ENCODE measurements at places on chromosomes 16 and 17. TPM values are rescaled to one million over a fixed set of nuclear protein-coding genes. Genes with fewer than 3 reads are reported as not detected.

GRCh38 chr17:78248051-78248914 lies 16.9 kb downstream of the TMEM235 start:
- no peak for DNase-seq
- 0 out of 3 replicates have a peak, but pooled peaks cover 4% of the 10 kb centered on the region for H3K27me3 ChIP-seq
- H3K4me3 ChIP-seq: no peak overlapping the region
- H3K27ac ChIP-seq: no peak overlapping the region

DNA sequence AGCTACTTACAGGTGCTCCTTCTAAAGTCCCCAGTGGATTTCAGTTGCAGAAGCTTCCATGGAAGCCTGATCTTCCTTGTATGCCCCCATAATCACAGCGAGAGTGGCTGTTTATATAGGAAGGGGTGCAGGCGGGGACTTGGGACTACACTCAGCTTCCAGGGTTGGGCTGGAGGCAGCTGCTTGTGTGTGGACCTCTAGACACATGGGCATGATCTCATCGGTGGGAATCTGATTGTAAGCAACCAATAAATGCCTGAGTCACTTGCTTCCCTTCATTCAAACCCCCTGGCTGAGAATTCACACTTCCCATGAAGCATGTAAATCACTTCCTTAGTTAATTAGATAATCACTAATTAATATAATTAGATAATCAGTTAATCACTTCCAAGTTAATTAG lies 1.0 kb upstream of the KRT20 start:
- no peak overlapping the region for H3K4me3 ChIP-seq
- H3K27me3 ChIP-seq: peaks cover 15% of the 10 kb centered on the region
- no peak overlapping the region for H3K27ac ChIP-seq
- DNase-seq: no peak

GRCh38 chr17:45925311-45925710 lies 31.0 kb downstream of the MAPT start:
- H3K4me3 ChIP-seq: no peak overlapping the region
- H3K4me1 ChIP-seq: peaks cover 62% of the 10 kb centered on the region
- no peaks in the 10 kb centered on the region for H3K27me3 ChIP-seq
- no peaks in the 10 kb centered on the region for H3K36me3 ChIP-seq

DNA sequence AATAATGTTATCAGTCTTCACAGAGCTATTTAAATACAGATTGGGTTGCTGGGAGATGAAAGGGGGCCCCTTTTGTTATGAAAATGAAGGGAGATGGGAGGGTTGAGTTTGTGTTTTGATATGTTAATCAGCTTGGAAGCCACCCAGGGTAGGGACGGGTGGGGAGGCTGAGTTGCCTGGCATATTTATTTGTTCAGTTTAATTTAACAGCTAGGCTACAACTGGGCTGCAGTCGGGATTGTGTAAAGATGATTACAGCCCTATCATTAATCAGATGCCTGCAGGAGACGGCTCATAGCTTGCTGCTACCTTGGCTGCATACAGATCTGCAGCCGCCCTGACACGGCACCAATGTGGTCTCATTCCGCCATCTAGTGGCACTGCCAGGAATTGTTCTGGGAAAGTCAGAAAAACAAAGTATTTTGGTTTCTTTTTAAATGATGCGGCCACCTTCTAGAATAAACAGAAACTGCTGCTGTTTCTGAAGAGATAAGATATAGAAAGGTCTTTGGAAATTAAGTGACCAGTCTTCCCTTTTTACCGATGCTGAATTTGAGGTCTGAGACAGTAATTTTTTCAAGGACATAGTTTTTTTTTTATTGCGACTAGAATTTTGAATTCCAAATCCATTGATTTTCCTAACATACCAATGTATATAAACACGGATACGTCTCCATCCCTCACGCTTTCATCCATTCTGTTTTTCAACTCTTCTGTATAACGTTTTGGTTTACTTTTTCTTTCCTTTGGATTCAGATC lies 458.0 kb upstream of the ASIC2 start:
- H3K4me1 ChIP-seq: no peaks in the 10 kb centered on the region
- no peak overlapping the region for H3K4me3 ChIP-seq
- DNase-seq: peak; percentile 15
- no peaks in the 10 kb centered on the region for H3K27me3 ChIP-seq
- H3K36me3 ChIP-seq: no peaks in the 10 kb centered on the region
- no peak overlapping the region for H3K27ac ChIP-seq

- no peak overlapping the region for H3K4me3 ChIP-seq
- DNase-seq: no peak
- H3K27me3 ChIP-seq: no peaks in the 10 kb centered on the region
- no peaks in the 10 kb centered on the region for H3K36me3 ChIP-seq
Observed at GRCh38 chr17:33905338-33905800, 349.7 kb upstream of the CCL2 start.

- peaks cover 40% of the 10 kb centered on the region for H3K4me1 ChIP-seq
- DNase-seq: peak; percentile 45
- no peaks in the 10 kb centered on the region for H3K36me3 ChIP-seq
- no peak overlapping the region for H3K27ac ChIP-seq
- peak overlapping the region; percentile 47 for H3K4me3 ChIP-seq
Observed at GRCh38 chr16:2739625-2740430, 12.6 kb upstream of the SRRM2 start.

- H3K4me1 ChIP-seq: peaks cover 42% of the 10 kb centered on the region
- no peaks in the 10 kb centered on the region for H3K36me3 ChIP-seq
- DNase-seq: no peak
Observed at GRCh38 chr17:14094676-14095601, 25.6 kb downstream of the COX10 start.

Gene XYLT1
- total RNA-seq: not detected

Gene SPATA32
- not detected for total RNA-seq

Gene SHISA9
- not detected for total RNA-seq

Gene BFAR
- total RNA-seq: 98.2 TPM

Gene HOXB5
- not detected for total RNA-seq

DNA sequence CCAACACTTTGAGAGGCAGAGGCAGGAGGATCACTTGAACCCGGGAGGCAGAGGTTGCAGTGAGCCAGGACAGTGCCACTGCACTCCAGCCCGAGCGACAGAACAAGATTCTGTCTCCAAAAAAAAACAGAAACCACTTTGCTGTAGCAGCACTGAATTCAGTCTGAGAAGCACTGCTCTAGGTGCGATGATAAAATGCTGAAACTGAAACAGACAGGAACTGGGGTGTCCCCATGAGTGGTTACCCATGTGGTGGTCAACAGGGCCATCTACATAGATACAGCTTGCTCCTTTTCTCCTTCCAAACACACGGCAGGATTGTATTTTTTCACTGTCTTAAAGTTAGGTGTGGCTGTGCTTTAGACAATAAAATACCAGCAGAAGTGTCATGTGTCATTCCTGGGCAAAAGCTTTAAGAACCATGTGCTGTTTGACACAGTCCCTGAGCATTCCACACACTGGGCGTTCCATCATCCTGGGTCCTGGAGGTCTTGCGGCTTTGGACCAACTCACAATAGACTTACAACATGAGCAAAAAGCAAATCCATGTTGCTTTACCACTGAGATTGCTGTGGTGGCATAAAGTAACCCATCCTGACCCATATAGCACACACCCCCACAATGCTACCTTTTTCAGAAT lies 11.5 kb downstream of the GAS7 start:
- H3K4me3 ChIP-seq: no peak overlapping the region
- H3K36me3 ChIP-seq: no peaks in the 10 kb centered on the region
- no peak overlapping the region for H3K27ac ChIP-seq
- no peak for DNase-seq
- no peaks in the 10 kb centered on the region for H3K4me1 ChIP-seq

GRCh38 chr17:67573987-67574657 lies 143.6 kb upstream of the NOL11 start:
- H3K4me3 ChIP-seq: no peak overlapping the region
- DNase-seq: no peak
- H3K27me3 ChIP-seq: no peaks in the 10 kb centered on the region
- H3K4me1 ChIP-seq: peaks cover 5% of the 10 kb centered on the region

Gene DPEP3
- total RNA-seq: not detected

Gene TBC1D3G
- not detected for total RNA-seq

DNA sequence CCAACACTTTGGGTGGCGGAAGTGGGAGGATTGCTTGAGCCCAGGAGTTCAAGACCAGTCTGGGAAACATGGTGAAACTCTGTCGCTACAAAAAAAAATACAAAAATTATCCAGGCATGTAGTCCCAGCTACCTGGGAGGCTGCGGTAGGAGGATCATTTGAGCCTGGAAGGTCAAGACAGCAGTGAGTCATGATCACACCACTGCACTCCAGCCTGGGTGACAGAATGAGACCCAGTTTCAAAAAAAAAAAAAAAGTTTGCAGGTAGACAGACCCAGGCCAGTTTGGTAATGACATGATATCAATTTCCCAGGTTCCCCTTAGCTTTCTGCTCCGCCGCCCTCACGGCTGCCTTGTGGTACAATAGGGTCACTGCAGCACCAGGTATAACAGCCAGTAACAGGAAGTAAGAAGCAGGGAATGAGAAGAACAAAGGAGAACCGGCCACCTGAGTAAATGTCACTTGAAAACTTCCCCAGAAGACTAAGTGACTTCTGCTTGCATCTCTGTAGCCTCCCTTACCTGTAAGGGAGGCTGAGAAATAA lies 201.2 kb upstream of the HSBP1 start:
- H3K4me3 ChIP-seq: no peak overlapping the region
- no peaks in the 10 kb centered on the region for H3K36me3 ChIP-seq
- no peaks in the 10 kb centered on the region for H3K27me3 ChIP-seq
- no peak for DNase-seq
- no peak overlapping the region for H3K27ac ChIP-seq
- no peaks in the 10 kb centered on the region for H3K4me1 ChIP-seq

- H3K4me1 ChIP-seq: no peaks in the 10 kb centered on the region
- H3K27me3 ChIP-seq: no peaks in the 10 kb centered on the region
- no peaks in the 10 kb centered on the region for H3K36me3 ChIP-seq
- H3K27ac ChIP-seq: no peak overlapping the region
- no peak overlapping the region for H3K4me3 ChIP-seq
Observed at GRCh38 chr16:49084628-49085390, 196.8 kb downstream of the CBLN1 start.

DNA sequence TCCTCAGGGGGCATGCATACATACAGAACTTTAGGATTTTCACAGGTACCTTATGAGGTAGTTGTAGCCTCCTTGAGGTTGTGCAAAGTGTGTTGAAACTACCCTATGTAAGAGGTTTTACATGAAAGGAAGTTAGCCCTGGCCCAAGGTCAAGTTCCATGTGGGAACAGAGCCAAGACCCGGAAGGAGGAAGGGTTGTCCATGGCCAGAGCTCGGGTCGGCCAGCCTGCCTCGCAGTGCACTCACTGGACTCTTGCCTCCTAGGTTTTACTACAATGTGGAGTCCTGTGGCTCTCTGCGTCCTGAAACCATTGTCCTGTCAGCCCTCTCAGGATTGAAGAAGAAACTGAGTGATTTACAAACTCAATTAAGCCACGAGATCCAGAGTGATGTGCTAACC lies 8.2 kb downstream of the POLR2C start:
- no peak for DNase-seq
- peaks cover 48% of the 10 kb centered on the region for H3K36me3 ChIP-seq
- peak overlapping the region; percentile 82 for H3K27ac ChIP-seq
- H3K4me1 ChIP-seq: peaks cover 54% of the 10 kb centered on the region

GRCh38 chr16:86062271-86062965 lies 163.5 kb downstream of the IRF8 start:
- H3K27me3 ChIP-seq: peaks cover 59% of the 10 kb centered on the region
- no peak for DNase-seq
- H3K36me3 ChIP-seq: no peaks in the 10 kb centered on the region
- H3K4me1 ChIP-seq: no peaks in the 10 kb centered on the region

DNA sequence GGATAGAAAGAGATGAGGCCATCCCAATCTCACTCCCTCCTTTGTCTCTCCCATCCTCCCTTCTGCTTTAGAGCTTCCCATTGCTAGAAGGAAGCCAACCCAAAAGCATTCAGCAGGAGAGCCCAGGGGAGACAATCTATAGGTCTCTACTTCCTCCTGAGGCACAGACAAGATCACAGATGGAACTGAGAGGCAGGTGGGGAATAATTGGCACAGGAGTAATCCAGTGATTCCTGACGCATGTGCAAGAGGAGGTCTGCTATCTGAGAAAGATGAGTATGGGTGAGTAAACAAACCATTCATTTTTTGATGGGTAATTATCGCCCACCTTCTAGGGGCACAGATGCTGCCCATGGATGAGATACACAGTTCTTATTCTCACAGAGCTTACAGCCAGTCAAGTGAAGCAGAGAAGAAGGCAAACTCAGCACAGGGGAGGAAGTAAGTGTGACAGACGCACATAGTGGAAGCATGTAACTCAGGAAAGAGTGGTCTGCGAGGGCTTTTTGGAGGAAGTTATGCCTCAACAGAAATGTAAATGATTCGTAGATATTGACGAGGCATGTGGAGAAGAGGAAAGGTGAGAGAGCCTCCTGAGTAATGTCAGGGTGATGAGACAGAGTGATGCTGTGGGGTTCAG lies 88.9 kb upstream of the HLF start:
- H3K27ac ChIP-seq: no peak overlapping the region
- H3K27me3 ChIP-seq: no peaks in the 10 kb centered on the region
- no peaks in the 10 kb centered on the region for H3K36me3 ChIP-seq
- no peak overlapping the region for H3K4me3 ChIP-seq

DNA sequence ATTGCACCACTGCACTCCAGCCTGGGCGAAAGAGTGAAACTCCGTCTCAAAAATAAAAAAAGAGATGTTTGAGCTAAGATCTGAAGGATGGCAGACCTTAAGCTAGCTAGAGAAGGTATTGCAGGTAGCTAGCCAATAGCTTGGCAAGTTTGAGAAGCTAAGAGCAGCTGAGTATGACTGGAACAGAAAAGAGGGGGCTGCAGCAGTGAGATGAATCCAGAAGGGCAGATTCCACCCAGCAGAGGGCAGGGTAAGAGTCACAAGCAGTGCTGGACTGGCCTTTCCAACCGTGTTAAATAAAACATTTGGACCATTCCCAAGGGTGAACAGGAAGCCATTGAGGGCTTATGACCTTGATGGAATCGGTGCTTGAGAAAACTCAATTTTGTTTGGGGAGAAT lies 5.7 kb upstream of the PHAF1 start:
- H3K36me3 ChIP-seq: peaks cover 7% of the 10 kb centered on the region
- no peak overlapping the region for H3K27ac ChIP-seq
- peaks cover 10% of the 10 kb centered on the region for H3K4me1 ChIP-seq
- H3K4me3 ChIP-seq: no peak overlapping the region
- peak; percentile 68 for DNase-seq
- no peaks in the 10 kb centered on the region for H3K27me3 ChIP-seq

- peaks cover 24% of the 10 kb centered on the region for H3K4me1 ChIP-seq
- no peaks in the 10 kb centered on the region for H3K36me3 ChIP-seq
- H3K4me3 ChIP-seq: no peak overlapping the region
- DNase-seq: no peak
Observed at GRCh38 chr16:68642436-68643101, 2.5 kb upstream of the CDH3 start.

GRCh38 chr17:60577147-60577915 lies 22.7 kb upstream of the PPM1D start:
- peak overlapping the region; percentile 46 for H3K4me3 ChIP-seq
- H3K27me3 ChIP-seq: no peaks in the 10 kb centered on the region
- peak overlapping the region; percentile 21 for H3K27ac ChIP-seq

Gene VPS4A
- 21.0 TPM for total RNA-seq

DNA sequence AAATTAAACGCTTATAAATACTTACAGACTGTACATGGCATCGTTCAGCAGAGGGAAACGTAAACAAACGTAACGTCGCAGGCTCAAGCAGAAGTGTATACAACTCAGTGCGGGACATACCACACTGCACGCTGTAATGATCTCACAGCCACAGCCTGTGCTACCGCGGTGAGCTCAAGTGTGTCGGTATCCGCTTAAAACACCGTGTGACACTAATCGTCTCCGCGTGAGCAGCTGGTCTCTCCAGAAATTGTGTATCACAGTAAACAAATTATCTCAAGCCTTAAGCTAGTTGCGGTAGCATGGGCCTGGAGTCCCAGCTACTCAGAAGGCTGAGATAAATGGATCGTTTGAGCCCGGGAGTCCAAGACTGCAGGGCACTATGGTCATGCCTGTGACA lies 115.3 kb downstream of the ANKRD11 start:
- H3K27ac ChIP-seq: no peak overlapping the region
- DNase-seq: no peak
- H3K36me3 ChIP-seq: peaks cover 21% of the 10 kb centered on the region
- H3K4me1 ChIP-seq: peaks cover 34% of the 10 kb centered on the region
- no peak overlapping the region for H3K4me3 ChIP-seq
- no peaks in the 10 kb centered on the region for H3K27me3 ChIP-seq

Gene CDYL2
- 0.20 TPM for total RNA-seq

Measured in HepG2 (cell line).